LNCaP clone FGC (cell line): ENCODE measurements at places on chromosomes 3 and 15.

GRCh38 chr3:32842987-32843386, 25.2 kb downstream of the TRIM71 start:
- no peak for DNase-seq

GRCh38 chr3:180467177-180467576, 134.8 kb upstream of the TTC14 start:
- no peak for DNase-seq

DNA sequence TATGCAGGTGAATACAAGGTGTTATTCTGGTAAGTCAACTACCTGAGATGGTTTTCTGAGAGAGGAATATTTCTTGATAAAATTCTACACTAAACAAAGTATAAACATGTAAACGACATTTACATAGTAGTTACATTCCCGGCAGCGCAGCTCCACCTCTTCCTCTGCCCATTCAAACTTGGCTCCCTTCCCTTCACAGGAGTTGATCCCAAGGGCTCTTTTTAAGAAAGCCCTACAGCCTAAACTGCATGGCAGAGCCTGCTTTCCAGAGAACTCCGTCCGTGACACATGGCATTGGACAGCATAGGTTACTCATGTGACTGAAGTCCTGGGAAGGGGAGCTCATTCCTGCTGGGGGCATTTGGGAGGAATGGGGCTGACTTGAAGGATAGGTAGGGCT, 22.0 kb upstream of the LCTL start:
- DNase-seq = no peak

DNA sequence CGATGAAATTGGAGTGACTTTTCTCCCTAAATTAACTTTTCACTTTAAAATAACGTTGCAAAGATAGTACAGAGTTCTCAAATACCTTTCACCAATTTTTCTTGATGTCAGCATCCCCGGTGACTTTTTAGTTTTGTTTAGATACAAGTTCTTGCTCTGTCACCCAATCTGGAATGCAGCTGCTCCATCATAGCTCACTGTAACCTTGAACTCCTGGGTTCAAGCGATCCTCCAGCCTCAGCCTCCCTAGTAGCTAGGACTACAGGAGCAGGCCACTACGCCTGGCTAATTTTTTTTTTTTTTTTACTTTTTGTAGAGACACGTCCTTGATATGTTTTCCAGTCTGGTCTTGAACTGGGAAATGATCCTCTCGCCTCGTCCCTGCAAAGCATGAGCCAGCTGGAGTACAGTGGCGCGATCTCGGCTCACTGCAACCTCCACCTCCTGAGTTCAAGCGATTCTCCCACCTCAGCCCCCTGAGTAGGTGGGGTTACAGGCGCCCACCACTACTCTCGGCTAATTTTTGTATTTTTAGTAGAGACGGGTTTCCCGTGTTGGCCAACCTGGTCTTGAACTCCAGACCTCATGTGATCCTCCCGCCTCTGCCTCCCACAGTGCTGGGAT, 747 bp downstream of the NSUN3 start:
- no peak for DNase-seq

DNA sequence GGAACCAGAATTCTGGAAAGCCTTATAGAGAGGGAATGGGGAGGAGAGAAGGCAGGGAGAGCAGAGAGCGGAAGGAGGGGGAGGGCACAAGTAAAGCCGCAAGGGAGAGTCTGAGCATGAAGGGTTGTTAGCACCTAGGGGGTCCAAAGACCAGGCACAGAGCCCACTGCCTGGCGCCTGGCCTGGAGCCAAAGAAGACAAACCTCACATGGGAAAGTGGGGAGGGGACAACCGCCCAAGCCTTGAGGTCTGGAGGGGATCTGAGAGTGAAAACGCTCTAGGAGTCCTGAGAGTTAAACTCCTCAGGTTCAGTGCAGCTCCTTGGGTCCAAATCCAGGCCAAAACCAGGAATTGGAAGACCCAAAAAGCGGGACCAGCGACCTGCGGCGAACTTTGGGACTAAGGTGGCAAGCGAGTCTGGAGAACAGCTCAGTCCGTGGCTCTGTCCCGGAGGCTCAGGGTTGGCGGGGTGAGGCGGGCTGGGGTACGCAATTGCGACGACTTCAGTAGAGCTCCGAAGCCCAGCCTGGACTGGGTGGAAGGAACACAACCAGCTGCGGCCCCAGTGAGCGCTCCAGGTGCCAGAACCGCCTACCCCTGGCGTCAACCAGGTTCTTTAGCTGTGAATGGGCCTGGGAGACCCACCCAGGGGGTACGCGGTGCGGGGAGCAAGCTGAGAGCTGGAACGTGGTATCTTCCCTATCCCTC, 807 bp upstream of the INAFM2 start:
- DNase-seq = no peak

DNA sequence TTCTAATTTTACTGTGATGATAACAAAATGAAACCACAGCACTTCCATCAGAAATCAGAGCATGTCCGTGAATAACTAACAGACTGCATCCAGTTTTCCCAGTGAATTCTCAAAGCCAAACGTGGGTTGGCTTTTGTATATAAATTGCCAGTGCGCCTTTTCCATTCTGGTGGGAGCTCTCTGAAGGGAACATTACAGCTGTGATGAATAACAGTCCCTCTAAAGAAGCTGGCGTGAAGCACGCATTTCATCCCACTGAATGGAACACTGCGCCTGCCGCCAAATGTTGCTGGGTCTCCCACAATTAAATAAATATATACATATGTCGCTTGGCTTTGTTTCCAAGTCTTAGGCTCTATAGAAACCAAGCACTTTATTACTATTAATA, 113.0 kb upstream of the PFN2 start:
- no peak for DNase-seq

DNA sequence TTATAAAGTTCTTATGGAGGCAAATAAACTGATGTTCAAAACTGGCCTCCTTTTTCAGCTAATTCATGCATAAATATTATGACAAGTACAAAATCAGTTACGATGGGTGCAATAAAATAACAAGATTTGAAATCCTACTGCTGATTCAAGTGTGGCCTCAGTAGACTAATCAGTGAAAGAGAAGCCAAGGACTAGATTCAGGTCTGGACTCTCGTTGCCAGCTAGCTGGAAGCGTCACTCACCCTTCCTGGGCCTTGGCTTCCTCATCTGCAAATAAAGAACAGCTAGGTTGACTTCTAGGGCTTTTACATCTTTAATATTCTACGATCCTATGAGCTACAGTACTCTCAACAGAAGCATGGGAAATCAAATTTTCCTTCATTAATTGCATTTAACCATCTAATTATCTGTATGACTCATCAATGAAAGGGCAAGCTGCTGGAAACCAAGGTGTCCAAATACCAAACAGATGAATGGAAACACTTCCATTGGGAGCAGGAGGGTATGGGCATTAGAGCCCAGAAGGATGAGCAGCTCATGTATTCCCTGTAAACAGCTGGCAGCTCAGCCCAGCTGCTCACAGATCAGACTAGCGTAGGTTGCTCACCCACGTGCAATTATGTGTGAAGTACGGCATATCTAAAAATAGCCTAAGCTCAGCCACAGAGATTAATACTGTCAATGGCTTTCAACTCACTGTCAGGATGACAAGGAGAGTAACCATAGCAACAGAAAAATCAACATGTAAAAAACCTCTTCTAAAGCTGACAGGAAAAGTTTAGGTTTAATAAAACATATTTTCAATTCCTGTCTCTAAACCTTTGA, 294.8 kb downstream of the PLCL2 start:
- no peak for DNase-seq

- no peak for DNase-seq
These were observed 246.8 kb upstream of the ROBO1 start for GRCh38 chr3:80014576-80014975.

DNA sequence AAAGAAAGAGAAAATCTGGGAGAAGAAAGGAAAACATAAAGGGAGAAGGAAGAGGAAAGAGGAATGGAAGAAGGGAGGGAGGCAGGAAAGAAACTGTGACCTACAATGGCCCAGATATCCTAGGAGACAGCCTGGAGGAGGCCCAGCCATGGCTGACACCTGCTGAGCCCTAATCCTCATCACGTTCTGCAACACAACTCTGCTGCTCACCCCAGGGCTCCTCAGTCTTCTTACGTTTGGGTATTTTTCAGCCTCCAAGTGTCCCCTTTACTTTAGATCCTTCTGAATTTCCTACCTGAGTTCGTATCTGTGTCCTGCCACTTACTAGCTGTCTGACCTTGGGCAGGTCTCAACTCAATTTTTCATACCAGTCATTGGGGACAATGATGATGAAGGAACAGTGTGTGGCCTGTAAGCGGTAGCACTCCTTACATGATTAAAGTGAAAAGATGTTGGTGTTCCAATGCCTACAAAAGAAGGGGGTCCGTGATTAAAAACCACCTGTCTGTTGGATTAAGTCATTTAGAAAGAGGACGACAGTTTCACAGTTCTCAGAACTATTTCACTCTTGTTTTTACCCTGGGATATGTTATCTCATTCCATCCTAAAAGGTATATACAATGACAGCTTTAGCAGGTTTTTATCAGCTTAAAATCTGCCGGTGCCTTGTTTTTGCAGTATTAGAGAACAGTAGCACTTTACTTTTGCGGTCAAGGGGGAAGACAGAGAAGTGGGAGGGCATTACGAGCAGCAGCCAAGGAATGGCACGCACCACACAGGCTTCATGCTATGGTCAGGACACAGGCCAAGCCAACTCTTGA, 47.4 kb downstream of the CCR4 start:
- DNase-seq = no peak

DNA sequence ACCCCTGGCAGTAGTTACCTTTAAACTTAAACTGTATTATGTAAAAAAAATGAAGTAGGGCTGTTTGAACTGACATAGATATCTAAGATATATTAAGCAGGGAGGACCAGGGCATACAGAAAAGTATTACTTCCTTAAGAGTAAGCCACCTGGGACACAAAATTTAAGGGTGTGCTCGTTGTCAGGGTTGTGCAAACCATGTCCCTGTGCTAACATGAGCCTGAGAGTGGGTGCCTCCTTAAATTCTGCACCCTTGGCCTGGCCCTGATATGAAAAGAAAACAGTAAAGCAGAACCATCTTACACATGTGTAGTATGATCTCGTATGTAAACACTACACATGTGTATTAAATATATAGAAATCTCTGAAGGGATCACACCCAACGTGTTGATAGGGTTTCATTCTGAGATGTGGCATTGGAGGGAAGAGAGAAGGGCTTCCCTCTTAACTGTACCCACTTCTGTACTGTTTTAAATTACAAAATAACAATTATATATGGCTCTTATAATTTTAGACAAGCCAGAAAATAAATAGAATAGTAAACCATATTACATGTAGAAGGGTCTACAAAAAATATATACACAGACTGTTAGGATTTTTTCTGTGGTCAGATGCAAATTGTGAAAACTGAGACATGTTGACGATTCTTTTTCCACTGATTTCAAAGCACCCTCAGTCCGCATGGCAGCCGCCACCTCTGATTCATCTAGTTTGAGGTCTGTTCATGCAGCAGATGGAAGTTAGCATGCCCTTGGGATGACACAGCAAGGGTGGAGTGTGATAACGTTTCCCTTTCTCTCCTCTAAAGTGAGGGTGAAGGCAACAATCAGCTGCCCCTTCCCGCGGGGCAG, 400.8 kb upstream of the PROK2 start:
- no peak for DNase-seq

DNA sequence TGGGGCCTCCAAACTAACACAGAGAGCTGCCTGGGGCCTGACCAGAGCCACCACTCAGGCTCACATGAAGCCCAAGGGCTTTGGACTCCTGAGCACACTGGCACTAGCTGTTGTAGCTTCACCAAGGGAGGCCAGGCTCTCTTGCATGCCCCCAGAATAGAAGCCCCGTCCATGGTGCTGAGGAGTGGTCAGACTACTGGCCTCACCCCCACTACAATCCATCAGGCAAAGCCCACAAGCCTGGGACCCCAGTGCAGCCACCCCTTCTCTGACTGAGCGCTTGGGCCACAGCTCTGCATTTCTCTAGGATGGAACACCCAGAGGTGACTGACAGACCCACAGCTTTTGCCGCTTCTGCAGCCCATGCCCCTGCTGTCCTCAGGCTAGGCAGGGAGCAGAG, 180.8 kb downstream of the PYDC2 start:
- DNase-seq = no peak

DNA sequence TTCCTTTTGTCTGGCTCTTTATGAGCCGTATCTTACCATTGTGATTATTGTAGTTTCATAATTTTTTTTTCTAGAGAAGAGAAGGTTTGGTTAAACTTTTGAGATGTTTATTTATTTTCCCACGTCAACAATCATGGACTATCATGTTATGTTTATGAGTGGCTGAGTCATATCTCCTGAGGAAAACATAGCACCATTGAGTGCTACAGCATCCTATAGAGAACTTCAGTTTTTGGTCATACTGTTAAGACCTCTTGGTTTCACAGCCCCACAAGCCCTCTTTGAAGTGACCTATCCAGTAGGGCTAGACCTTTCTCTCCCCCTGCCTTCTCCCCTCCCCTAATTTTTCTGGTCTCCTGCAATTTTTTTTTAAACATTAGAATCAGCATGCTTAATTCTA, 20.8 kb downstream of the PIK3CA start:
- DNase-seq = no peak

GRCh38 chr15:40115670-40116093, 7.0 kb upstream of the BMF start:
- no peak for DNase-seq

- no peak for DNase-seq
These were observed 247.5 kb upstream of the GOLIM4 start for GRCh38 chr3:168342946-168343850.

GRCh38 chr3:110021659-110022058, 684.3 kb upstream of the DPPA4 start:
- no peak for DNase-seq

GRCh38 chr3:12842469-12842868, 1.1 kb upstream of the RPL32 start:
- DNase-seq = no peak

- no peak for DNase-seq
These were observed 67.6 kb downstream of the DAPK2 start for GRCh38 chr15:63978511-63979261.

DNA sequence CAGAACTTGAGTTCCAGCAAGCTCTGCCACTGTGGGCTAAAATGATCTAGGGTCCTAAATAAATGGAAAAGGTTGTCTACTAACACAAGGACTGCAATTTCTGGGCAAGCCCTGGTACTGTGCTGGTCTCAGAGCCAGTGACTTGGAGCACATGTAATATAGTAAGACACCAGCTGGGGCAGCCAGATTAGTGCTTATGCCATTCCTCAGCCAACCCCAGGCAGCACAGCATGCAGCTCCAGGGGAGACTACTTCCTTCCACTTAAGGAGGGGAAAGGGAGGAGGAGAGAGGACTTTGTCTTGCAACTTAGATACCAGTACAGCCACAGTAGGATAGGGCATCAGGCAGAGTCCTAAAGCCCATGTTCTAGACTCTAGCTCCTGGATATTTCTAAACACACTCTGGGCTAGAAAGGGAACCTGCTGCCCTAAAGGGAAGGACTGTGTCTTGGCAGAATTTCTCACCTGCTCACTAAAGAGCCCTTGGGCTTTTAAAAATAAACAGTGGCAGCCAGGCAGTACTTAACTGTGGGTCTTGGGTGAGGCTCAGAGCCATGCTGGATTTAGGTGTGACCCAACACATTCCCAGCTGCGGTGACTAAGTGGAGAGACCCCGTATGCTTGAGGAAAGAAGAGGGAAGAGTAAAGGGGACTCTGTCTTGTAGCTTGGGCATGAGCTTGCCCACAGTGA, 223.7 kb upstream of the BCHE start:
- DNase-seq = no peak

GRCh38 chr3:155743606-155744005, 1.3 kb downstream of the PLCH1 start:
- DNase-seq = no peak
